ENCODE measurements at places on chromosomes 3 and 15. TPM values are rescaled to one million over a fixed set of nuclear protein-coding genes. Genes with fewer than 3 reads are reported as not detected.

C3orf49 gene
- not detected for total RNA-seq

SYNPR gene
- total RNA-seq: 0.64 TPM

P2RY13 gene
- not detected for total RNA-seq

GRCh38 chr15:90916461-90916860, 13.4 kb downstream of the MAN2A2 start:
- H3K4me1 ChIP-seq: no peaks in the 10 kb centered on the region
- H3K27ac ChIP-seq: no peak overlapping the region
- peaks cover 63% of the 10 kb centered on the region for H3K36me3 ChIP-seq
- DNase-seq: no peak
- no peak overlapping the region for H3K4me3 ChIP-seq

GRCh38 chr3:37668431-37668817, 193.3 kb upstream of the CTDSPL start:
- DNase-seq: no peak
- H3K27me3 ChIP-seq: no peaks in the 10 kb centered on the region
- no peaks in the 10 kb centered on the region for H3K36me3 ChIP-seq
- H3K4me1 ChIP-seq: peaks cover 2% of the 10 kb centered on the region
- H3K27ac ChIP-seq: no peak overlapping the region

- DNase-seq: no peak
- H3K27ac ChIP-seq: no peak overlapping the region
- no peaks in the 10 kb centered on the region for H3K27me3 ChIP-seq
- peaks cover 2% of the 10 kb centered on the region for H3K4me1 ChIP-seq
- no peaks in the 10 kb centered on the region for H3K36me3 ChIP-seq
Observed at GRCh38 chr3:28590860-28591259, 242.2 kb upstream of the AZI2 start.

DNA sequence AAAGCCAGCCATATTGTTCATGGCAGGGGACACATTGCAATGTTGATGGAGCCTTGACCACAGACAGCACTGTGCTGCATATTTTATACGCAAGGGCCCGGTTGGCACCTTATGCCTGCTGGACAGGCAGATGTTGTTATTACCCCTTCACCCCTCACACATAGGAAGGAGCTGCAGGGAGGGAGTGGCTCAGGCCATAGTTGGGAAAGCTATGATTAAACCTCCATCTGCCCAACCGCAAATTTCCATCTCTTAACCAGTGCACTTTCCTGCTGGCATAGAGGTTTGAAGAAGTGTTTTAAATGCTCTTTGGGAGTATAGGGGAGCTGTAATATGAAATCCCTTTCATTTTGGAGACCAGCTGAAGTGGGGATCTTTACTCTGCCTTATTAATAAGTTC, 224.7 kb downstream of the CACNA2D3 start:
- peaks cover 6% of the 10 kb centered on the region for H3K4me1 ChIP-seq
- no peaks in the 10 kb centered on the region for H3K27me3 ChIP-seq
- no peak overlapping the region for H3K27ac ChIP-seq
- H3K4me3 ChIP-seq: no peak overlapping the region
- H3K36me3 ChIP-seq: no peaks in the 10 kb centered on the region

DNA sequence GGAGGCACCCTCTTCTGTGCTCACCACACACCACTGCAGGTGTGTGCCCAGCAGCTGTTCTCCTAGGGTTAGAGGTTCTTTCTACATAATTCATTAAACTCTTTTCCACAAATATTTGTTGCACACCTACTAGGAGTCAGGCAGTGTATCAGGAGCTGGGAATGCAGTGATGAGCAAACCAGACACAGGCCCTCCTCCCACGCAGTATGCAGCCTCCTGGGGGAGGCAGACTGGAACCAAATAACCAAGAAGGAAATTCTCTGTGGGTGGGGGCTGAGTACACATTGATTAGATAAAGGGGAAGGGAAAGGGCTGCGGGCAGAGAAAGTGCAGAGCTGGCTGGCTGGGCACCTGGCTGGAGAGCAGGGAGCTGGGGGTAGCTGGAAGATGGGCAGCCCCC, 18.5 kb upstream of the C3orf22 start:
- no peaks in the 10 kb centered on the region for H3K4me1 ChIP-seq
- DNase-seq: no peak
- no peak overlapping the region for H3K4me3 ChIP-seq
- no peaks in the 10 kb centered on the region for H3K36me3 ChIP-seq
- no peaks in the 10 kb centered on the region for H3K27me3 ChIP-seq
- H3K27ac ChIP-seq: no peak overlapping the region

Data from H9 (cell line).